ENCODE measurements at places on chromosomes 6 and 20. TPM values are rescaled to one million over a fixed set of nuclear protein-coding genes. Genes with fewer than 3 reads are reported as not detected.
A peak's percentile ranks its signal among the peaks of the same experiment; 100 is the strongest.

OLIG3 gene
- 0.27 TPM for total RNA-seq

DNA sequence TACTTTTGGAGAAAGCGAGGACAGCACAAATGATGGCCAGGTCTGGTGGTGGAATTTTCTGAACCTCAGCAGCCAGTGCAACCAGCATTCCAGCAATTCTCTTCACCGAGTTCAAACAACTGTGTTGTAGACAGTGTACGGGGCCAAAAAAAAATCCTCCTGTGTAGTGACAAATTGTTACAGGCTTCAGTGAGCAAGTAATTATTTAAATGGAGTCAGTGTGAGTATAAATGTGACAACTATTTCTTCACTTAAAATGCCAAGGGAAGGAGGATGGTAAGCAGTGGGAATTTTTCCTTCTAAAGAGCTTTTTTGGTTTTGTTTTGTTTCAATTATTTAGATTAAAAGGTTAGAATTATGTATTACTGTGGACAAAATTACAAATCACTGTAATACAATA is 154.1 kb downstream of the TMEM242 start:
- DNase-seq: no peak
- H3K4me1 ChIP-seq: peaks cover 17% of the 10 kb centered on the region
- no peaks in the 10 kb centered on the region for H3K27me3 ChIP-seq
- no peak overlapping the region for H3K4me3 ChIP-seq

GRCh38 chr6:16767765-16768476 is 6.7 kb upstream of the ATXN1 start:
- peak overlapping the region; percentile 88 for H3K27ac ChIP-seq
- no peak for DNase-seq
- H3K4me1 ChIP-seq: peaks cover 64% of the 10 kb centered on the region
- no peak overlapping the region for H3K4me3 ChIP-seq
- H3K27me3 ChIP-seq: no peaks in the 10 kb centered on the region
- H3K36me3 ChIP-seq: no peaks in the 10 kb centered on the region

- no peak for DNase-seq
- H3K36me3 ChIP-seq: peaks cover 11% of the 10 kb centered on the region
- no peaks in the 10 kb centered on the region for H3K27me3 ChIP-seq
- H3K4me1 ChIP-seq: no peaks in the 10 kb centered on the region
- H3K27ac ChIP-seq: no peak overlapping the region
Observed at GRCh38 chr6:20153194-20153593, 59.1 kb downstream of the MBOAT1 start.

KIAA0408 gene
- total RNA-seq: 0.25 TPM

- DNase-seq: no peak
- peaks cover 15% of the 10 kb centered on the region for H3K4me1 ChIP-seq
- H3K4me3 ChIP-seq: no peak overlapping the region
Observed at GRCh38 chr20:815226-815625, 18.3 kb upstream of the FAM110A start.

DNA sequence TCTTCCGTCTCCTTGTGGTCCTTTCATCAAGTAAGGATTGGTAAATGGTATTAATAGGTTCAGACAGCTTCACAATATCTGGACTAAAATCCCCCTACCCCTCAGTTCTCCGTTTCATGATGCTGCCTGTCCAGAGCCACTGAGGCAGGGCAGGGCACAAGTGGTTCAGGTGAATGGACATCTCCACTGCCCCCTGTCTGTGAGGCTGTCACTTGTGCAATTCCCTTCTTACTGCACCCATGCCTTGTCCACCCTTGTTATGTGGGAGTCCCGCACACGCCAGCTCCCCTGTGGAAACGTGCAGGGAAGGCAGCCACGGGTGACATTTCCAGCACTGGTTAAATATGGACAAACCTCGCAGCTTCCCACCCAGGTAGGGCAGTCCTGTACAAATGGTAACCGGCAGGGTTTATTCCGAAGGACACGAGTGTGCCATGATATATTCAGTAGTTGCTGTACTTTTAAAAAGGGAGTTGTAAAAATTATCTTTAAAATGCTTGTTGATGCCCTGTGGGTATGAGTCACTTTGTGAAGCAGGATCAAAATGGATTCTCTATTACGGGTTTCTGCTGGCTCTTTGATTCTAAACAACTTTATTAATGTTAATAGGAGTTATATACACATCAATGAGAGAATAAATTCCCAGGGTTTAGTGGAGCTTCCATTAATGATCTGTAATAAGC is 73.5 kb downstream of the FYN start:
- no peak overlapping the region for H3K4me3 ChIP-seq
- no peak for DNase-seq
- H3K4me1 ChIP-seq: peaks cover 3% of the 10 kb centered on the region
- peaks cover 7% of the 10 kb centered on the region for H3K36me3 ChIP-seq

DNA sequence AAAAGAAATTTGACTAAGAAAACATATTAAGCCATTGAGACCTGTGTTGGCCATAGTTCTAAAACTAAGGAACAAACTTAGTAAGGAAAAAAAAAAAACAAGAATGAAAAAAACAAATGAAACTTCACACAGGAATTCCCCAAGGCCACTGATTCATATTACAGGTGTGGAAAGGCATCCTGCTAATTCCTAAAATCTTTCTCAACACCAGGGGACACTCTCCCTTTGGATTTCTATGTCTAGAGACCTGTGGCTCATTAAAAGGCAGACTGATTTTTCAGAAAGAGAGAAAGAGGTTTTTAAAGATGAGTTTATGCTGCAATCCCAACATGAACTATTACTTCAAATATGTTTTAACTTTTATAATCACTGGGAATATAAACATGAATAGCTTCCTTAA is at the start of gene OR12D1:
OR12D1 (plus strand) TSS at position 341 of the 400 bp plus-strand sequence.
- H3K36me3 ChIP-seq: no peaks in the 10 kb centered on the region
- no peak within 1 kb of the TSS for H3K27ac ChIP-seq
- peaks cover 20% of the 10 kb centered on the region for H3K27me3 ChIP-seq
- DNase-seq: no peak
- H3K4me1 ChIP-seq: no peaks in the 10 kb centered on the region
